Hindlimb muscle (tissue), 1 donor: ENCODE measurements at places on chromosomes 12 and 14. TPM values are rescaled to one million over a fixed set of nuclear protein-coding genes. Genes with fewer than 3 reads are reported as not detected.

The TAS2R9 gene
- not detected for polyA plus RNA-seq

The CISTR gene
- polyA plus RNA-seq, result not detected

The RNU4-1 gene
- polyA plus RNA-seq, result not detected

The SSTR1 gene
- polyA plus RNA-seq, result 0.04 TPM

DNA sequence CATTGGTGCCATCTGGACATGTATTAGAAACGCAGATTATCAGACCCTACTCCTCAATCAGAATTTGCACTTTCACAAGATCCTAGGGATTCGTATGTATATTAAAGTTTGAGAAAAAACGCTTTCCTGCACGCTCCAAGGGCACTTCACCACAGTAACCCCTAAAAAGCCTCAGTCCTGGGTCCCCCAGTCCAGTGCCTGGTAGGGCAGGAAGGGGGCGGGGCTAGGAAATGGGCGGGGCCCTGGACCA, 369 bp downstream of the DEPDC4 start:
- no peak for DNase-seq

- no peak for DNase-seq
Measured at GRCh38 chr14:106599209-106599608, 1072.8 kb downstream of the TMEM121 start.

GRCh38 chr12:120485961-120486881, 9.7 kb upstream of the DYNLL1 start:
- no peak for DNase-seq

- DNase-seq, result peak; percentile 83
Measured at GRCh38 chr12:1282670-1283315, 291.8 kb downstream of the ERC1 start.
